Activated CD4-positive, alpha-beta T cell treated with anti-CD3 and anti-CD28 coated beads, Interleukin-10, Interleukin-2, amounts not matched to agents 100 ng/mL and 50 ng/mL, durations not matched to agents 16 hours and 8 hours (primary cell): ENCODE measurements at places on chromosomes 1 and 21.

DNA sequence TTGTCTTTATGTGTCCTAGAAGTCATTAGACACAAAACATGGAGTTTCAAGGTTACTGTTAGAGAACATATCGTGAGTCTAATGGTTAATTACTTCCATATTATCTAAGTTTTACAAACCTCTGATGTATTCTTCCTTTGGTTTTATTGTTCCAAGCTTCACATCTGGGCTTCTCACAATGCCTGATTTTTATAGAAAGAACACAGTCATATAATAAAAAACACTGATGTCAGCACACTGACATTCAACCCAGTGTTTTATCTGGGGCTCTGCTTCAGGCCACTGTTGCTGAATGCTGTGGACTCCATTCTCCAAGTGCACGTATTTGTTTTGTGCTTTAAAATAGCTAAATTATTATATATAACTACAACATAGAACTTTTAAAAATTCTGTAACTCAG lies 232.9 kb downstream of the SMYD3 start:
- DNase-seq: no peak

DNA sequence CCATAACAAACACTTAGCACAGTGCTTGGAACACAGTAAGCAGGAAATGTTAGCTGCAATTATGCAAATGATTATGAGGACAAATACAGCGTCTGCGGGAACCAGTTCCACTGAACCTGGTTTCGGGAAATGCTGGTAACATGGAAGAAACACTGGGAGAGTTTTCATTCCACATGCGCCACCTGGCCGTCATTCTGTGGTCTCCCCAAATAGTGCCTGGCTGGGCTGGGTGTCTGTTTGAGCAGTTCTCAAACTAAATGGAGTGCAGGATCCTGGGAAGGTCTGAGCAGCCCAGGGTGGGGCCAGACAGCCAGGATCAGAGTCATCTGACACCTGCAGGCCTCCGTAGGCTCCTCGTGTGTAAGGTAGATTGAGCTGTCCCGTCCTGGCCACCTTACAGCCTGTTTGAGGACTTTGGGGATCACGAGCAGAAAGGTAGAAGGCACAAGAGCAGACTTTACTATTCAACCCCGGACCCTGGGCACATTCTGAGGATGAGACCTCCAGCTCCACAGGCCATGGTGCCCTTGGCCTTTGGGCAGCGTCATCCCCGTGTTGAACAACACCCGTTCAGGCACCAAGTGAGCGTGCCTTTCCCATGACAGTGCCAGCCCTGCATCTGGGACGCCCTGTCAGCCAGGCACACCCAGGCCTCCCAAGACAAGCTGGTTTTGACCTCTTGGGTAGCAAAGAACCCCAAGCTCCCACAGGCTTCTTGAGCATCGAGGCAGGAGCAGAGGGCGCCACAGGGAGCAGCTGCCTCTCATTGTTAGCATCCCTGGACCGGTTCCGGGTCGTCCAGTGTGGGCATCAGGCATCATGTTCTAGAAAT lies 101.9 kb downstream of the PRDM2 start:
- DNase-seq: no peak

GRCh38 chr1:115501476-115501875 lies 140.3 kb upstream of the VANGL1 start:
- DNase-seq: no peak

DNA sequence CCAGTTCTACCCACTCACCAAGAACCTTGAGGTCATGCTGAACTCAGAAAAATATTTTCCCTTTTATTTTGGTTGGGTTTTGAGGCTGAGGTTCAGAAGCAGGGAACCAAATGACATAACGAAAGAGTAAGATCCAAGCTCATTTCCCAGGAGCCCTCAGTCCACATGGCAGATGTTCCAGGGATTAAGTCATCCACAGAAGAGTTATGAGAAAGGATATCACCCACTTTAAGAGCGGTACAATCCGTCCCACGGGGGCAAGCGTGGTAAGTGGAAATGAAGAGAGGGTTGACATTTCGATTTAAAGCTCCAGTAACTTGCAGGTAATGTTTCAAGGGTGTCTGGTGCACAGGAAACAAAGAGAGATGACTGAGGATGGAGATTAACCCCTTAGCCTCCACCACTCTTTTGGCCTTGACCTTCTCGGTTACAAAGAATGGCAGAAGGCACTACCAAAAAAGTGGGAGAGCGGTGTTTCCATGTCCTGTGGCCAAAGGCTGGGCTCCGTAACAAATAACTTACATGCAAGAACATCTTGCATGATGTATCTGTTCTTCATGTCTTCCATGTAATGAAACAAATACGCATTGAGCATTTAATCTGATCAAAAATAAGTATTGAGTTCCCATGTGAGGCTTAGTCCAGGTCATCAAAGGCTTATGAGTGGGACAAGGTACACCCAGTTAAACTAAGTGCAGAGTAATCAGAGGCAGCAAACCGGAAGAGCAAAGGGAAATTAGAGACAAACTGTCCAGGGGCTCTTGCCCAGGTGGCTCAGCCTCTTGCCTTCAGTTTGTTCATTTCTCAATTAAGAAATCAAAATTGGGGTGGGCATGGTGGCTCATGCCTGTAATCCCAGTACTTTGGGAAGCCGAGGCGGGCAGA lies 241.4 kb downstream of the TOMM20 start:
- no peak for DNase-seq

- DNase-seq: peak; percentile 19
Observed at GRCh38 chr1:3727042-3727824, 25.0 kb upstream of the CCDC27 start.

DNA sequence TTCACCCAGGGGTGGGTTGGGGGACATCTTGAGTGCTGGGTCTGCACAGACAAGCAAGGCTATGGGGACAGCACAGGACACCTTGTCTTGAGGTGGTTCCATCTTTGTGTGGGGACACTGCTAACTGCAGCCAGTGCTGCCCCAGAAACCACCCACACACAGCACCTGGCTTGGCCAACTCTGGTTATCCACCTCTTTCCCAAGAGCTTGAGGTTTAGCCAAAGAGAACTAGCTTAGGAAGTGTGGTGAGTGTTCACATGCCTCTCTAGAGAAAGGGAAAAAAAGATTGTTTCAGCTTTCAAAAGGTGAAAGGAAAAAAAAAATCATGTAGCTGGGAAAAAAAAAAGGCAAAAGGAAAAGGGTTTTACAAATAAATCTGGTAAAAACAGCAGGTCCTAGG lies 32.4 kb downstream of the BCAR3 start:
- no peak for DNase-seq

DNA sequence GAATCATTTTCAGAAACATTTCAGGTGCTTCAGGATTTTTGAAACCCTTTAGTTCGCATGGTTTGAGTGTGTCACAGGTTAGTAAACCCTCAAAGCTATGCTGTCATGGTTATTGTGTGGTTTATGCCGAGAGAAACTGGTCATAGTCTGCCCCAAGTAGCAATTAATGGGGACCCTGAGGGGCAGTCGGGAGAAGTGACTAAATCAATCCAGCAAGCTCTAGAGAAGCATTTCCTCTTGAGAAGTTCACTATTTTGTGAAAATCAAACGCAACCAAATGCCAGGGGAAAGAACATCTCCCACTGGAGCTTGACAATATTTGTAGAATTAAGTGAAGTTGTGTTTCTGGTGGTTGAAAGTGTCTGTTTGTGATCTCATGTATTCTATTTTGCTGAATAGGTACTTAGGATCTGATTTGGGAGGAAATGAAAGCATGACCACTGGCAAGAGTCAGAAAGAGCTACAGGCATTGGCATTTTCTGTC lies 63.0 kb upstream of the BACH1 start:
- DNase-seq: peak; percentile 20

DNA sequence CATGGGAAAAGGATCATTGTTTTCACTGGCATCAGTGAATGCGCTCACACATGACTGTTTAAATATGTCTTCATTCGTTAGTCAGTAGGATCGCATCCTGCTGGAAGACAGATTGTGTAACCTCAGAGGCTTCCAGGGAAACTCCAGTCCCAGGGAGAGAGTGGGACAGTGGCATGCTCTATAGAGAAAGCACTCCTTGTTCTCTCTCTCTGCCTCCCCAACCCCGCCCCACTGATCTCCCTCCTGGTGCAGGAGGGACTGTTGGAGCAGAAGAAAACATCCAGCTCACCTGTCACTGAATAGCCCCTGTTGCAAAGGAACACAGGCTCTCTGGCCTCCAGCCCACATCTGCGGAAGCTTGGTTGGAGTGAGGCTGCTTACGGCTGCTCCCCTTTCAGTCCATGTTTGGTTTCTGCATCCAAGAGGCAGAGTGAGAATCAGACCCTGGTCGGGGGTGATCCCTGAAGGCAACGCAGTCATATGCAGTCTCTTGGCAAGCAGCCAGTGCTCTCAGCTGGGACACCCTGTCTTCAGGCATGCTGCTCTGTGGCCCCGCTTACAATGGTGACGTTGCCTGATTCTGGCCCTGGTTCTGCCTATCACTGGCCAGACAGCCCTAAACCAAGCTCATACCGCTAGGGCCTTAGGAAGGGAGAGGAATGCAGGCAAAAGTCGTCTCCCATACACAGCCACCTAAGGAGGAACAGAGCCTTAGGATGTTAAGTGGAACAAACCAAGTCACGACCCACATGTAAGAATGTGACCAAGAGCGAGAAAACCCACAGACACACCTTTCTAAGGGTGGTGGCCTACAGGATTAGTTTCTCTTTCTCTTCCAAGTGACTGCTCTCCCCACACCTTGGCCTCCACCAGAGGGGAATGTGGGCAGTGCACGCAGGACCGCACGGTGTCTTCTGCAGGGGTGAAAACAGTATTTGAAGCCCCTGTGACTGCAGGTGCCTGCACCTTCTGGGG lies 39.7 kb downstream of the BACE2 start:
- DNase-seq: no peak

DNA sequence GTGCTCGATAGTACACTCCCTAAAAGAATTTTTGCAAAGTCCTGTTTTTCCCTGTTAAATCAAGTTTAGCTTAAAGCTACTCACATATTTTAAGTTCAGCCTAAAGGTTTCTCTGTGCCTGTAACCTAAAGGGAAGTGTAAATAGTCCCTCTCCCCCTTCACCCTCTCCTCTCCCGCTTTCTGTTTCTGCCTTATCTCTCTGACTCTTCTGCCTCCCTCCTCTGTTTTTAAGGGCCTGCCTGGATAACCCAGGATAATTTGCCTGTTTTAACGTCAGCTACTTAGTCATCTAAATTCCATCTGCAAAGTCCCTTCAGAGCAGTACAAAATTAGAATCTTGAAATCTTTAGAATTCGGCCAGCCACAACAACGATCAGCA lies 92.6 kb downstream of the NID1 start:
- no peak for DNase-seq

DNA sequence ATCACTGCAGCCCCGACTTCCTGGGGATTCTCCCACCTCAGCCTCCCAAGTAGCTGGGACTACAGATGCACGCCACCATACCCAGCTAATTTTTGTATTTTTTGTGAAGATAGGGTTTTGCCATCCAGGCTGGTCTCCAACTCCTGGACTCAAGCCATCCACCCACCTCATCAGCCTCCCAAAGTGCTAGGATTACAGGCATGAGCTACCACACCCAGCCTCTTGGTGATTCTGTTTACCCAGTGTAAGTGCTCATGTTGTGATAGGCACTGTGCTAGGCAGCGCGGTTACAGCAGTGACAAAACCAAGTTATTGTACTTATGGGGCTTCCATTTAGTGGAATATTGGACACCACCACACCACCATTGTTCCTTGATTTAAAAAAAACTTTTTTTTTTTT lies 9.7 kb upstream of the STX12 start:
- DNase-seq: no peak
